ENCODE measurements at places on chromosomes 13 and 19.

- DNase-seq: no peak
These were observed 61.1 kb upstream of the GPR12 start for GRCh38 chr13:26821672-26822071.

GRCh38 chr19:33661336-33661735 is 39.6 kb downstream of the CHST8 start:
- DNase-seq: no peak

DNA sequence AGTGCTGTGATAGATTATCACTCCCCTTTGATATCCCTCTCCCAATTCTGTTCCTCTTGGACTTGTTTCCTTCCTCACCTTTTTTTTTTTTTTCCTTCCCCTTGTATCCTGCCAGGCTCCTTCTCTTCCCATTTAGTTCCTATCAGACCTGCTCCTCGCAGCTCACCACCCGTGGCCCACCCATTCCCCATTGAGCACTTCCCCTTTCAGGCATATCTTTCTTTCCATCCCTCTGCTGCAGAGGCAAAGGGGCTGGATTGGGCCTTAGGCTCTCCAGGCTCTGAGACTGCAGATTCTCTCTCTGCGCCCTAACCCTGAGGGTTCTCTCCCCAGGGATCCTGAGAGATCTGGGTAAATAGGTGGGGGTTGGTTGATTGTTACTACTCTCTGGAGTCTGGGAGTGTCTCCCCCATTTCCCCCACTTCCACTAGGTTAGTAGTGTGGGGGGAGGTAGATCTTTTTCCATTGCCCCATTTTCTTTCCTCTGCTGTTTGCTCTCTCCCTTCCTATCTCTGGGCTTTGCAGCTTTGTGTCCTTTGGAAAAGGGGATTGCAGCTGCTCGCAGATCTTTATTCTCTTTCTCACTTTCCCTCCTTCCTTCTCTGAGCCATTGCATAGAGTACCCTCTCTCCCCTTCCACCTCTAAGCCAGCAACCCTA is 2.3 kb downstream of the ARHGAP35 start:
- DNase-seq: no peak

DNA sequence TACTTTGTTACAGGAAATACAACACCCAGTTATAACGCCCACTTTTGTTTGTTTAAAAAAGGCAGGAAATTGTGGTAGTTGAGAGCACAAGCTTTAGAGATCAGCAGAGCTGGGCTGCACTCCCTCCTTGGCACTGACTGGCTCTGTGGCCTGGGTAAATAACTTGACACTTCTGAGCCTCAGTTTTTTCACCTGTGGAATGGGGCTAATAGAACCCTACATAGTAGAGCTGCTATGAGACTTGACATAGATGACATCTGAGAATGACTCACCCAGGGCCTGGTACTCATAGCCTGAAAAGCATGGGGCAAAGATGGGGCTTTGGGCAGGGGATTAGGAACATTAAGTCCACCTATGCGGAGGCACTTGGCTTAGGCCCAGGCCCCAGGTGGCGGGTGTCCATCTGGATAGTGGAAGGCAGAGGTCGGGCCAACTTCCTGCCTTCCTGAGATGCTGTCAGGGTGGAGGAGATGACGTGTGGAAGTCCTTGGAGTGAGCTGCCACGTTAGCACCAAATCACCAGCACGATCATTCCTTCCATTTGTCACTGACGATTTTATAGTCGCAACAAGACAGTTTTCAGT is 159.1 kb downstream of the KATNAL1 start:
- no peak for DNase-seq

DNA sequence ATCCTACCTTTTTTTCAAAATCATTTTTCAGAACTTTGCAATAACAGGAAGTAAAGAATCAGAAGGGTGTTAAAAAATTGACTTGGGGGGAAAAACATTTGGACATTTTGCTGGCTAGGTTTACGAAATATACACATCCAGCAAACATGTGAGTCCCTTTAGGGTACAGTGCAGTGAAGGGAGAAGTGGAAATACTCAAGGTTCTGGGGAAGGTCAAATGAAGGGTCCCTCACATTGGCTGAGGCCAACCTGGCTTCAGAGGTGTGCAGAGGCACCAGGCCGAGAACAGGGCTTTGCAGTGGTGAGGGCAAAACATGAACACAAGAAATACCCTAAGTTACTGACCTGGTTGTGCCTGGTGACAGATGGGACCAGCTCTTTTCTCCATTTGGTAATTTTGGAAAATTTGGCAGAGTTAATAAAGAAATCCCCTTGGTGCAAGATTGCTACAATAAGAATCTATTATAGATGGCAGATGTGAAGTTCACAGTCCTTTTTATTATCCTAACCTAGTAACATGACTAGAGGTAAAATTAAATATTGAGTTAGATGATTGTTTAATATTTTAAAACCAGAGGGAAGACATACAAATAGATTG is 1.5 kb upstream of the UPF3A start:
- DNase-seq: no peak

DNA sequence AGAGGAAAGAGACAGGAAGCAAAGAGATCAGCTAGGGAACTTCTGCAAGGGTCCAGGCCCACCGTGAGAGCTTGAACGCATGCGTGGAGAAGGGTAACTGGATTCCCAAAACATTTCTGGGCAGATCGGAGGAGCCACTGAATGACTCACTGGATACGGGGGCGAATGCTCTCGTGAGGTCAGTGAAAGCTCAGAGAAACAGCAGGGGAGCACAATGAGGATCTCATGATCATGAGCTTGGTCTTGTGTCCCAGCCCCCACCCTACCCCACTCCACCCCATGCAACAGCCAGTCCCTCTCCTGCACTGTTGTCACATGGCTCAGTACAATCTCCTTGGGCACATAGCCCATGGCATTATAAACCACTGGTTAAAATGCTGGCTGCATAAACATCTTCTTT is 40.6 kb downstream of the DCLK1 start:
- DNase-seq: no peak

- DNase-seq: no peak
These were observed 614.8 kb downstream of the DACH1 start for GRCh38 chr13:71252184-71252704.

GRCh38 chr13:94256721-94257120 is 222.8 kb downstream of the DCT start:
- DNase-seq: no peak

DNA sequence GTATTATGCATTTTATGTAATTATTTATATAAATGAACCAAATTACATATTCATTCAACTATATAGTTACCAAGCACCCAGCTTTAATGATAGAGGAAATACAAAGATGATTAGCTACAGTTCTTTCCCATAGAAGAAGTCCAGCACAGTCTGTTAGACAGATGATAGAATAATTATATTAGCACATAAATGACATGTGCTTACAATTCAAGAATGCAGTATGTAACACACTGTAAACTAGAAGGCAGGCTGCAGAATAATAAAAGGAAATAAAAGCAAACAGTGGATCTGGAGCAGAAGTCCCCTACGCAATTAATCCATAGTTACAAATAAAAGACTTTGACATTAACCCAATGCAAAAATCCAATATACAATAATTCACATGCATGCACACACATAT is 379.0 kb downstream of the DNAJC15 start:
- no peak for DNase-seq

- DNase-seq: no peak
These were observed 2.1 kb downstream of the RPL18A start for GRCh38 chr19:17861542-17862402.

- DNase-seq: no peak
These were observed 1793.8 kb upstream of the PCDH20 start for GRCh38 chr13:63209330-63210017.

DNA sequence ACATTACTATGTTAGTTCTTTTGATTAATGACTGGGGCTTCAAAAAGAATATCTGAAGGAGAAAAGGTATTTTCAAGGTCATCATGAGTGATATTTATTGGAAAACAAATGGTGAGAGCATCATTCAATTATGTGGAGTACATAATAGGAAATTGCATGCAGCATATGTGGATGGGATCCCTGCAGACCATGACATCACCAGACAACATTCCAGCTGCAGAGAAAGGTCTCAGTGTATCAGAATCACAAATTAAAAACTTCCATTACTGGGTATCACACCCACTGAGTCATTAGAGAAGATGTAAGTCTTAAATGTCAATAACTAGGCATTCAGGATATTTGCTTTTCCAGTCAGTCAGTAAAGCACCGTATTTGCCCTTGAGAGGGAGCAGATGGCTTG is 574.4 kb upstream of the SLC10A2 start:
- no peak for DNase-seq

GRCh38 chr13:34749046-34749445 is 193.0 kb upstream of the NBEA start:
- no peak for DNase-seq

GRCh38 chr13:110684388-110685056 is 21.4 kb downstream of the CARS2 start:
- DNase-seq: no peak

DNA sequence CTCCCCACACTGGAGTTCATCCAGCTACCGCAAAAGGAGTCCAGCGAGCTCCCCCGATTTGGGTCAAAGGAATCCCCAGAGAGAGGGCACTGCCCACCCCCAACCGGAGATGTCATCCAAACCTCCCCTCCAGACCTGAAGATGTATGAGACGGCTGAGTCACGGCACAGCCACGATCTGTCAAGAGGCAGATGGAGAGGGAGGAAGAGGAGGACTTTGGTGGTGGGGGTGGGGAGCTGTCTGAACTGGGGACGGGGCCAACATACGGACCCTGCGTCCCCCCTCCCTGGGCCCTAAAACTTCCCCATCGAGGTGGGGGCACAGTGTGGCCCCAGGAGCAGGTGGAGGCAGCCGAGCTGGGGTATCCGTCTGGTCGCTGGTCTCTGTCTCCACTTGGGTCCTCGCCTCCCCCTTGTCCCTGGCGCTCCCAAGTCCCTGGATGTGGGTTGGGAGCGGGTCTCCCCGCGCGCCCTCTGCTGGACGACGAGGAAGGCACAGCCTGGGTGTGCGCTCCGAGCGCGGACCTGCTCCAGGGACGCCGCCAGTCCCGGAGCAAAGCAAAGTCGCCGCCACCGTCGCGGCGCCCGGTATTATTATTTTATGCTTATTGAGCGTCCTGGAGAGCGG is 3.8 kb downstream of the PDE4A start:
- peak; percentile 33 for DNase-seq

DNA sequence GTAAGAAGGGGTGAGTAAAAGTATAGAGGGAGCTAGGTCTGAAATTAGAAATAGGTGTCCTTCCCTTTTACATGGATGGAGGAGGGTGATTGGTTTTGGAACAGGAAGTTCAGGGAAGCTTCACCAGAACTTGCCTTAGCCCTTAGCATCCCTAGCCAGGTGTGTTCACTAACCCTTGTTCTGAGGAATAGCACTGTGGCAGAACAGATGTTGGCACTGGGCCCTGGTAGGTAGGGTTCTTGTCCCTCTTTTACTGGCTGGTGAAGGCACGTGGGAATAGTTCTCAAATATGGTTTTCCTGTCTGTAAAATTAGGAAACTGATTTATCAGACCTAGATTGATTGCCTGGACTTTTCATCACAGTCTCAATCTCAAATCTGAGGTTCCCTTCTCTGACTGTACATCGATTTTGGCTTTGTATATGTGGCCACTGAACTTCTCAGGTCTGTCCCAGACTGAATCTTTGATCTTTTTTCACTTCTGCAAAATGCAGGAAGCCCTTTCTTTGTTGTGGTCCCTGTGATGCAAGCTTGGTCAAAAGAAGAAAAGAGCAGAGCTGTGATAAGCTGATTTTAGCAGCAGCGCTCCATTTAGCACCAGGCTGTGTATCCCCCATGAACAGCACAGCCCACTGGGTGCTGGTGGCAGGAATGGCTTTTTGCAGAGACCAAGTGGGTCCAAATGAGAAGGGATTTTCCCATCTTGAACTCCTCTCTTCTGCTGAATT is 86.2 kb upstream of the HTR2A start:
- no peak for DNase-seq

- DNase-seq: no peak
These were observed 142.1 kb downstream of the GPC6 start for GRCh38 chr13:93368718-93369117.

GRCh38 chr19:41156207-41156606 is 36.8 kb upstream of the CYP2S1 start:
- no peak for DNase-seq

- no peak for DNase-seq
These were observed 1267.1 kb upstream of the PCDH20 start for GRCh38 chr13:62682788-62683187.

- peak; percentile 52 for DNase-seq
These were observed 3.5 kb downstream of the COPE start for GRCh38 chr19:18915639-18916038.

- DNase-seq: no peak
These were observed 48.3 kb downstream of the CD320 start for GRCh38 chr19:8259922-8260247.

DNA sequence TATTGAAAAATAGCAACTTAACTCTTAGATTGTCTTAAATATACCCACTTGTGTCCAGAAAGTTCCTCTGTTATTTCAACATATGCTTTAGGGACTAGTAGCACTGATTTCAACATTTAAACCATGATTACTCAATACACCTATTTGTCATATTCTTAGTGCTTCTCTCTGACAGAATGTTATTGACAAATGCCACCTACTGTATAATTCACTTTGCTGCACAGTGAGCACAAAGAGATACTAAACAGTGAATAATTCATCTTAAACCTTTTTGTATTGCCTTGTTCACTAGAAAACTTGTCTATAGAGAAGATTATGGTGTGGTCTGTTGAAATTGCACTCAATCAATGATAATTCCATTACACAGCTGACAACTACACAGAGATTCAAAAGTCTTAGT is 692.6 kb downstream of the PCDH17 start:
- DNase-seq: no peak

- DNase-seq: no peak
These were observed 2.4 kb downstream of the IRS2 start for GRCh38 chr13:109783815-109784589.

DNA sequence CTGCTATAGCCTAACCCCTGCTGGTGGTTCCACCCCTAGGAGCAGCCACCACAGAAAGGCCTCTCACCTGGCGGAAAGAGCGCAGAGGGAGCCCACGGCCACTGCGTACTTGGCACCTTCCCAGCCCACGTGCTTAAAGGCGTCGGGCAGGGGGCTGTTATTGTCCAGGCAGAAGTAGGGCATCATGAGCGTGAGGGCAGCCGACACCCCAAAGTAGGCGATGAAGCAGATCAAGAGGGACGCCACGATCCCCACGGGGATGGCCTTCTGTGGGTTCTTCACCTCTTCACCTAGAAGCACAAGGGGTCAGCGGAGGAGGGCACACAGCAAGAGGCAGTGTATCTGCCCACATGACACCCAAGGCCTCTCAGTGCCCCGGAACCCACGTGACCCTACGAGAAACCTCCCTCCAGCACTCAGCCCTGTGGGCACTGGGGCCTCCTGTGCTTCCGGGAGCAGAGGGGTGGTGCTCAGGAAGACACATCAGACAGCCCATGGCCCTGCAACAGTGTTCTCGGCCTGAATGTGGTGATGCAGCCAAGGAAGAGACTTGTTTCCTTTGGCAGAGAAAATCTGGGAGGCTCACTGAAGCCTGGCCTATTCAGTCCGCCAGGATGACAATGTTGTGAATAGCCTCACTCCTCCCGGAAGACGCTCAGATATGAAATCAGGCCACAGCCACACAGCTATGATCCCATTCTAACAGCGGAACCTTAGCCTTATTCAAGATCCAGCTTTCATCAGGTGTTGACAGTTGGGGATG is 72.1 kb downstream of the SLC7A1 start:
- DNase-seq: no peak
